Left renal cortex interstitium (tissue), 4 donors: ENCODE measurements at places on chromosomes 6 and 20.

DNA sequence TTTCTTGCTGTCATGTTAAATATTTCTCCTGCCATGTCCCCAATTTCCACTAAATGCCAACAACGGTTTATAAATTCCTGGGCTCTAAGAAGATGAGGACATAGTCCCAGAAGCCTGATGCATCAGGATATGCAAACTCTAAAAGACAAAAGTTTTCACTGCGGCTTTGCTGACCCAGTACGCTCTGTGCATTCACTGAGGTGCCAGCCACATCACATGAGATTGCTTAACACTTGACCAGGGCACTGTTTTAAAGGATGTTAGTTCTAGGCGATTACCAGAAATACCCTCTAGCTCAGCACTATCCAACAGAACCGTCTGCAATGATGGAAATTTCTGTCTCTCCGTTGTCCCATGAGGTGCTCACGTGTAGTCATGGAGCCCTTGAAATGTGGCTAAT, 19.9 kb upstream of the ADTRP start:
- DNase-seq: no peak

- DNase-seq: no peak
Observed at GRCh38 chr20:57432862-57433491, 41.8 kb downstream of the RBM38 start.

- no peak for DNase-seq
Observed at GRCh38 chr6:151136141-151136755, 103.5 kb upstream of the AKAP12 start.

- DNase-seq: no peak
Observed at GRCh38 chr20:39837561-39837960, 851.5 kb downstream of the MAFB start.

DNA sequence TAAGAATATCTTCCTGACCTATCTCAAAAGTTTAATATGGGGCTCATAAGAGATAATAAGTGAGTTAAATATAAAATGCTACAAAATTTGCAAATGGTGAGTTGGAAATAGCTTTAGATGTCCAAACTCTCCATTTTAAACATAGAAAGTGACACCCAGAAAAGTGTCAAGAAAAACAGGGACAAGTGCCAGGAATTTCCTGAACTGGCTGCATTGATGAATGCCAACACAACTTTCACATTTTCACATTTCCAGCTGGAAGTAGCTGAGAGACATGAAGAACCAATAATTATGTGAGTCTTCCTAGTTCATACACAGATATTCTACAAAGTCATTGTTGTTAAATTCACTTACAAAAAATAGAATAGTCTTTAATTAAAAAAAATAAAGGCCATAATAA, 38.6 kb upstream of the B3GAT2 start:
- no peak for DNase-seq

DNA sequence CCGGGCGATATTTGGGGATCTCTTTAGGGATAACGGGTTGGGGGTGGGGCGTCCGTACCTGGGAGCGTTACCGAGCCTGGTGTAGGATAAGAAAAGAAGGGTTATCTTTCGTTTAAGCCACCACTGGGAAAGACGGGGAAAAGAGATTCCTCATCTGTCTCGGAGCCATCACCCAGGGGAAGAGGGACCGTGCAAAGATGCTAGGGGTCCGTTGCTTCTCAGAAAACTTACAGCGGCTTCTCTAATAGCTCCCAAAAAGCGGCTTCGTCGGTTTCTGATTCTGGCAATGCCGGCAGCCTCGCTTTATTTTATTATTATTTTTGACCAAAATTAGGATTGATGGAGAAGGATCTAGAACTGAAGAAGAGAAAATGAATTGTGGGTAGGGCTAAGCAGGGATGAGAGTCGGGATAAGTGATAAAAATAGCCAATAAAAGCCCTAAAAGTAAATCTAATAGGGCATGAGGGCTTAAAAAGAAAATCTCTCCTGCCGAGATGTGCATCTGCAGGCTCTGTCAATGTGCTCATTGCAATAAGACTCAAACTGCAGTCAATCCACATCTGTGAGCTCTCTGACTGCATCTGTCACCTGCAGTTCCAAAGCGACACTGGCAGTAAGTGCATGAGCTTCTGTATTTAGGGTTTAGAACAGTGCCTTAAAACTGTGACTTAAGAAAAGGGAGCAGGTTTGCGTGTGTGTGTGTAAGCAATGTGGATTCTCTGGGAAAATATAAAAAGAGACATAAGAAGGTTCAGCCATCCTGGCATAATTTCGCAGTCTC, 801 bp downstream of the TBPL1 start:
- no peak for DNase-seq

DNA sequence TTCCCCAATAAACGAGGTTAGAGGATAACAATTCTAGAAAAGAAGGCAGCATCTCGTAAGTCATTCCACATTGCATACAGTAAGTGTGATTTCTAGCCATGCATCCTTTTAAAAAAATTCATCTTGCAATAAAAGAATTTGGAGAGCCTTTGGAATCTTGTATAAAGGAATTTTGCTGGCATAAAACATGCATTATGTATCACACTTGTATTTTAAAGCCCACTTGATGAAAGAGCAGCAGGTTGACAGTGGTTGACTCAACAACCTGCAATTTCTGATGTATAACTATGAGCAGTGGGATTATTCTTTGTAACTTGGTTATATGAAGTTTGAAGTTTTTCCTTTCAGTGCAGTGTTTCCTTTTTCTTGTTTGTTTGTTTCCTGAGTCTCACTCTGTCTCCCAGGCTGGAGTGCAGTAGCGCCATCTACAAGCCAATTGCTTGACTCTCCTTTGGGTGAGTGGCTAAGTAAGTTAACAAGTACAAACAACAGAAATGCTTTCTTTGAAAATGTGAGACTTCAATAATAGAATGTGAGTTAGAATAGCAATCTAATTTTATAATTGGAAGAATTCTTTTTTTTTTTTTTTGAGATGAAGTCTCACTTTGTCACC, 39.9 kb downstream of the JARID2 start:
- no peak for DNase-seq

GRCh38 chr6:130848945-130849344, 21.7 kb downstream of the SMLR1 start:
- DNase-seq: no peak
